Stimulated activated CD4-positive, alpha-beta T cell treated with anti-CD3 and anti-CD28 coated beads, Interleukin-1b, Interleukin-23, amount 100 ng/mL, for 24 hours (primary cell): ENCODE measurements at places on chromosomes 6 and 20.

DNA sequence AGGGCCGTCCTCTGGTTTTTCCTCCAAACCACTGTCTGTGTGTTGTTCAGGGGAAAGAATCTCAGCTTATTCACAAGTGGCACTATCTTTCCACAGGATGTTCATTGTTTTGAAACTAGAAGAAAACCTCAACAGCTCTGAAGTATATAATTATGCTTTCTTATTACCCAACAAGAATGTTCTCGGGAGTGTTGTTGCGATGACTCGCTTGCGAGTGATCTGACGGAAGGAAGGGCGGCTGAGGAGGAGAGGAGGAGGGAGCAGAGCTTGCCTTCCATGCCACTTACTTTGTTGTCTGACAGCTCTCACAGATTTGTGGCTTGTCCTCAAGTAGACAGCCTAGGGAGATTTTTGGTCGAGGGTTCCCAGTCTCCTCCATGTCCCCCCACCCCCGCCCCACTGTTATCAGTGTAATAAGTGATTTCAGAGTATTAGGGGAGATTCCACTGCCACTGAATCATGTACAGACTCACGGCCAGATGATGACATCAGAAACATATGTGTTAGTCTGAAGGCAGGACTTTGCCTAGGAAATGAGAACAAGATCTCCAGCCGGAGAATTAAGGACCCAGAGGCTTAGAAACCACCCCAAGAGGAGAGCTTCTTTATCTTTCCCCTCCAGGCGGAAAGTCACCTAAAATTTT, 80.7 kb upstream of the CCN6 start:
- DNase-seq, result no peak

GRCh38 chr20:36585410-36586125, 12.2 kb downstream of the TGIF2 start:
- no peak for DNase-seq

GRCh38 chr6:72620871-72621290, 983 bp upstream of the KCNQ5 start:
- DNase-seq, result no peak

DNA sequence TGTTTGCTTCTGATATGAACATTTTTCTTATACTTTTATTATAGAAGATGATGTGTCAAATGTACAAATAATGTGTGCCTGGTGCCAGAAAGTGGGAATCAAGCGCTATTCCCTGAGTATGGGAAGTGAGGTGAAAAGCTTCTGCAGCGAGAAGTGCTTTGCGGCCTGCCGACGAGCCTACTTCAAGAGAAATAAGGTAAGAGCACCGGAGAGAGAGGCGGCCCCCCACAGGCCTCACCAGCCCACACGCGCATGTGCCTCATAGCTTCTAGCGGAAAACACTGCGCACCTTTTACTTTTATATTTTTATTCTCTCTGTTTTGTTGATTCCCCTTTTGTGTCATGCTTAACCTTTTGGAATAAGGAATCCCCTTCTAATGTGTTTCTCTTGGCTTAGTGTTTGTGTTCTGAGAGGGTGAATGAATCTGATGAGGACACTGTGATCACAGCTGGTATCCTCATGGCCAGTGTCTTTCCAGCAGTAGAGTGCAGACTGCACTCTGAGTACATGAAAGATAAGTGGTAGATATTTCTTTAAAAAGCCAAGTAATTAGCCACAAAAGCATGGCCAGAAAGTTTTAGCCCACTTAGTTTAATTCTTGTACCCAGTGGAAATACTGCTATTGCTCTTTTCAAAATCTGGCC, 43.6 kb downstream of the SOBP start:
- DNase-seq, result no peak

- DNase-seq, result no peak
Measured at GRCh38 chr20:44050925-44051660, 135.9 kb downstream of the JPH2 start.

- DNase-seq, result no peak
Measured at GRCh38 chr6:41071501-41071922, 644 bp downstream of the OARD1 start.

GRCh38 chr6:105184921-105185320, 5.1 kb upstream of the POPDC3 start:
- DNase-seq, result no peak
